Left cardiac atrium (tissue), 4 donors: ENCODE measurements at places on chromosomes 1 and 21. TPM values are rescaled to one million over a fixed set of nuclear protein-coding genes. Genes with fewer than 3 reads are reported as not detected.

DNA sequence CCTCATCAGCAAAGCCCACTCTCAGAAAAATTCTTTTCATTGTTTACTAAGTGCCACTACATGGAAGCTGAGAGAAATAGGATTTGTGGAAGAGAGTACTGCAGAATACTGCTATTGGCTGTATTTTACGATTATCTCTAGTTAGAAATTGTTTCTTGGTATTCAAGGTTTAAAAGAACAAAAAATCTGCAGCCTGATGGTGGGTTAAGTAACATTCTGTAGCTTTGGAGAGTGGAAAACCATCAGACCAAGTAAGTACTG, 27.3 kb downstream of the PTTG1IP start:
- DNase-seq, result no peak

DNA sequence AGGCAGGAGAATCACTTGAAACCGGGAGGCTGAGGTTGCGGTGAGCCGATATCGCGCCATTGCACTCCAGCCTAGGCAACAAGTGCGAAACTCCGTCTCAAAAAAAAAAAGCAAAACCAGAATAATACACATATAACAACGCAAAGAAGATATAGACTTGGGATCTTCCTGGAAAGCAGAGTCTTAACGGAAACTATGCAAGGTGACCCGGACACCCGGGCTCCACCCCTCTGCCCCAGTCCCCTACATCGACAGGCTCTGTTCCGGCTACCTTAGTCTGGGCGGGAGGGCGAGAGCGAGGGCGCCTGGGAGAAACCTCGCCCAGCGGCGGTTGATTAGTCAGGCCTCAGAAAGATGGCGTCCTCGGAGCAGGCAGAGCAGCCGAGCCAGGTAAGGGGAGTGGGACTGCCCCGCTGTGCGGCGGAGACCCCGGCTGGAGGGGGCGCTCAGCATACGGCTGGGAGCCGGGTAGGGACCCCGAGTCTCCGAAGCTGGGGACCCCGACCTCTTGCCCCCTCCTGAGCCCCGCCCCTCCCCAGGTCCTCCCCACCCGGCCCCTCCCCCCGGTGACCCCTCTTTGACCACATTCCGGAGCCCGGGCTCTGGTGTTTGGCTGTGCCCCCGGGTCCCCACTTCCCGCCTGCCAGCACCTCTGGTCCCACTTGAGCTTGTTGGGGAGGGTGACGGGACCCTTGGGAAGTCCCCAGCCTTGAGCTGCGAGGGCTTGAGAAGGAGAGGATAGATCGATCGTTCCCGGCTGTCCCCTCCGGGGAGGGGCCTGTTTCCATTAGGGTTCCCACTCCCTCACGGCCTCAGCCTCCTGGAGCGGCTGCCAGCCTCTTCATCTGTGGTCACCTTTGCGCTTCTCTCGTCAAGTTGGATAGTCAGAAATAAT, at the start of gene PEX14:
TSS of gene PEX14 (plus strand) at position 338 of the 895 bp plus-strand sequence. CDS start at position 355, 17 bp downstream.
- DNase-seq, result peak; percentile 90

TDRD5 gene
- 0.12 TPM for total RNA-seq

- DNase-seq, result no peak
Observed at GRCh38 chr1:53081384-53082066, 19.5 kb downstream of the PODN start.

GRCh38 chr1:112058815-112059450, 69.5 kb upstream of the KCND3 start:
- no peak for DNase-seq
